Type B pancreatic cell (in vitro differentiated cells): ENCODE measurements at places on chromosomes 6 and 20.

DNA sequence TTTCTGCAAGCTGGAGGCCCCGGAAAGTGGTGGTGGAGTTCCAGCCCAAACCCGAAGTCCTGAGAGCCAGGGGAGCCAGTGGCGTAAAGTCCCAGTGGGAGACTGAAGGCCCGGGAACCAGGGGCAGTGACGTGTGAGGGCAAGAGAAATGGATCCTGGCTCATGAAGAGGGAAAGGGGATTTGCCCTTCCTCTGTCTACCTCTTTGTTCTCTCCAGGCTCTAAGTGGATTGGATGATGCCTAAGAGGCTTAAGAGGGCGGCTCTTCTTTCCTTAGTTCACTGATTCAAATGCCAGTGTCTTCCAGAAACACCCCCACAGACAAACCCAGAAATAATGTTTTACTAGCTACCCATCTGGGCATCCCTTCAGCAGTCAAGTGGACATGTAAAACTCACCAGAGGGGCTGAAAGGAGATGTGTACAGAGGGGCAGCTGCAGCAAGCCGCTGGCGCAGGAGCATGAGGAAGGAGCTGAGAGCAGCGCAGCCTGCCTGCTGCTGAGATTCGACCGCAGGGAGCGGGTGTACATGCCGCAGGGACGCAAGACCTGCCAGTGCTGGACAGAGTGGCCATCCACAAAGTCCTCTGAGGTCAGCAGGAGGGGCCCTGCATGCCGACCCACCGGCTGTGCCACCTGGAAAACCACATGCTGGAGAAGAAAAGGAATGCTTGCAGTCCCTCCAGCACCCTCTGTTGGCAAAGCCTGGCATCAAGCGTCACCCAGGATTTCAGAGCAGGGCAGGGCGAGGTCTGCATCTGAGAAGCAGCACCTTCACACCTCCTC lies 29.5 kb downstream of the CDYL start:
- no peak for DNase-seq

- DNase-seq: no peak
Observed at GRCh38 chr20:23251779-23252178, 98.8 kb upstream of the NXT1 start.

GRCh38 chr6:96157018-96157565 lies 141.3 kb downstream of the FUT9 start:
- no peak for DNase-seq

GRCh38 chr20:10651227-10651990 lies 22.4 kb downstream of the JAG1 start:
- no peak for DNase-seq

DNA sequence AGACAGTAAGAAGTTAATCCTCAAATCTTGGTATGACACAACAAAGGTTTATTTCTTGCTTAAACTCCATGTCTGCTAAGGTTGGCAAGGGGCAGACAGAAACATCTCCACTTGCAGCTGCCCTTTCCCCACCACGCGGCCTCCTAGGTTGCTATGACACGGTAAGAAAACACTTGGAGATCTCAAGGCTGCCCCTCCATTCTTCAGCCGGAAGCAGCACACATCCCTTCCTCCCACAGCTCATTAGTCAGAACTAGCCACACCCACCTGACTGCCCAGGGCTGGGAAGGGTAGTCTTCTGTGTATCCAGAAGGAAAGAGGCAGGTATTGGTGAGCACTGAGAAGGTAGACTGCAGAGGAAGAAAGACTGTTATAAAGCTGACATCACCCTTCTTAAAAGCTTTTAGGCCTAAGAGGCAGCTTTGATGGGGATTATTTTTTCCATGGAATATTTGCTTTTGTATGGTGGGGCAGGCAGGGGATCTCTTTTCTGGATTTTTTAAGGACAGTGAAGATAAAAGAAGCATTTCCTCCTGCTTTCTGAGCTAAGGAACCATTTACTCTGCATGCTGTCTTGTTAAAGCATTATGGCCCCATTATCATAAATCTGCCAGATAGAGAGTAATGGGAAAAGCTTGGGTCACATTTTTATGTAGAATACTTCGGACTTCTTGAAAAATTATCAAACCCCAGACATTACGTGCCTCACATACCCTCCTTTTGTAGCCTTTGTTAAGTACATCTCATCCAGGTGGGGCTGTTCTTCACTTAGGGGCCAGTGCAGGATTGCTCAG lies 41.6 kb downstream of the MRAP2 start:
- no peak for DNase-seq

DNA sequence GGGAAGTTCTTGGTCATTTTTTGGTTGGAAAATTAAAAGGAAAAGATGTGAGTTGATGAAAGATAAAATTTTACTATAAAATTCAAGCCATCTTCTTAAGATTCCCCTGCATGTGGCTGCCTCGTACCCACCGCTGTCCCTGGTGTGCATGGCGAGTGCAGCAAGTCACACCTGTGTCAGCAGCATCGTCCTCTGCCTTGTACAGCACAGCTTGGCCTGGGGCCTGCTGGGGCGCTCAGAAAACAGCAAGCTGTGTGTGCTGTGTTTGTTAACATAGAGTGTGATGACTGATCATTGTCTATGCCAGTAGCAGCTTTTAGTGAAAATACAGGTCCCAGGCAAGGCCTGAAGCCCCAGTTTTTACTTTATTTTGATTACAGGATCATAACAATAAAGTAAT lies 56.7 kb downstream of the FAM120B start:
- no peak for DNase-seq

DNA sequence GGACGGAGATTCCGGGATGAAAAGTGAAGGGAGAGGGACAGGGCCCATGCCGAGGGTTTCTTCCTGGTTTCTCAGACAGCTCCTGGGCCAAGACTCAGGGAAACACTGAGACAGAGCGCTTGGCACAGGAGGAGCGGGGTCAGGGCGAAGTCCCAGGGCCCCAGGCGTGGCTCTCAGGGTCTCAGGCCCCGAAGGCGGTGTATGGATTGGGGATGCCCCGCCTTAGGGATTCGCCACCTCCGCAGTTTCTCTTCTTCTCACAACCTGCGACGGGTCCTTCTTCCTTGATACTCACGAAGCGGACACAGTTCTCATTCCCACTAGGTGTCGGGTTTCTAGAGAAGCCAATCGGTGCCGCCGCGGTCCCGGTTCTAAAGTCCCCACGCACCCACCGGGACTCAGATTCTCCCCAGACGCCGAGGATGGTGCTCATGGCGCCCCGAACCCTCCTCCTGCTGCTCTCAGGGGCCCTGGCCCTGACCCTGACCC lies 55.0 kb upstream of the HLA-A start:
- DNase-seq: no peak

DNA sequence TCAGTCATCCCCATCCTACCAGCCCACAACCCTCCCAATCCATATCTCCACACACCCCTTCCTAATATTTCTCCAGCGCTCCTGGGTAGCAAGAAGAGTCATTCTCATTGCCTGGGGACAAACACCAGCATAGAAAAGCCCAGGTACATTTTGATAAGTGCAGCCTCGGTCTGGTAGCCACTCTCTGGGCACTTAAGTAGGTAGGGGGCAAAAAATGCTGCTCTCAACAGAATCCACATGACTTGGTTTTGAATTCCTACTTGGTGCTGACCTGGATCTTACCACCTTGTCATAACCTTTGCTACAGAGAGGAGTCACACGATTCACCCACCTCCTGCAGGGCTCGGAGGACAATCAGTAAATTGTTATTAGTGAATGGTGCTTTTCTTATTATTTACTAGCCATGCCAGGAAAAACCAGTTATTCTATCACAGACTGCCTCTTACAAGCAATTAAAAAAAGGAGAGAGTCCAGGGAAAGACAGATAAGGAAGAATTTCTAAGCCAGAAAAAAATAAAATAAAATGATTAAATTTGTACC lies 249.1 kb downstream of the LY86 start:
- no peak for DNase-seq

DNA sequence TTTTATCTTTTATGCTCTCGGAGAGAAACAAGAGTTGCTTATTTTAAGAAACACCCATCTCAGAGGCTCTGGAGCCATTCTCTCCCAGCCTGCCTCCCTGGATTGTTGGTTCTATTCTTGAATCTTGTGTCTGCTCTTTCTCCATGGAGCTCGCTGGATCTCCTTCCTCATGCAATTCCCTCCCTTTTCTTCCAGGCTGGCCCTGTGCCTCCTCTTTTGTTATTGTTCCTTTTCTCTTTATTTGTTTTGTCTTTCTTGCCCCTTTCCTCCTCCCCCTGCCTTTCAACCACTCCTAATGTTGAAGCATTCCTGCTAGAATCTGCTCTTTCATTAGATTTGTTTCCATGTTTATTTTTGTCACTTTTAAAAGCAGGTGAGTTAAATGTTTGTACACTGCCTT lies 76.5 kb downstream of the STMND1 start:
- no peak for DNase-seq

- no peak for DNase-seq
Observed at GRCh38 chr20:47419953-47420514, 63.5 kb upstream of the ZMYND8 start.

GRCh38 chr20:34269996-34270627 lies 28.9 kb downstream of the ASIP start:
- DNase-seq: no peak

GRCh38 chr6:154830771-154831170 lies 97.6 kb downstream of the SCAF8 start:
- no peak for DNase-seq
